ENCODE measurements at places on chromosomes 12 and 14.
A peak's percentile ranks its signal among the peaks of the same experiment; 100 is the strongest.

DNA sequence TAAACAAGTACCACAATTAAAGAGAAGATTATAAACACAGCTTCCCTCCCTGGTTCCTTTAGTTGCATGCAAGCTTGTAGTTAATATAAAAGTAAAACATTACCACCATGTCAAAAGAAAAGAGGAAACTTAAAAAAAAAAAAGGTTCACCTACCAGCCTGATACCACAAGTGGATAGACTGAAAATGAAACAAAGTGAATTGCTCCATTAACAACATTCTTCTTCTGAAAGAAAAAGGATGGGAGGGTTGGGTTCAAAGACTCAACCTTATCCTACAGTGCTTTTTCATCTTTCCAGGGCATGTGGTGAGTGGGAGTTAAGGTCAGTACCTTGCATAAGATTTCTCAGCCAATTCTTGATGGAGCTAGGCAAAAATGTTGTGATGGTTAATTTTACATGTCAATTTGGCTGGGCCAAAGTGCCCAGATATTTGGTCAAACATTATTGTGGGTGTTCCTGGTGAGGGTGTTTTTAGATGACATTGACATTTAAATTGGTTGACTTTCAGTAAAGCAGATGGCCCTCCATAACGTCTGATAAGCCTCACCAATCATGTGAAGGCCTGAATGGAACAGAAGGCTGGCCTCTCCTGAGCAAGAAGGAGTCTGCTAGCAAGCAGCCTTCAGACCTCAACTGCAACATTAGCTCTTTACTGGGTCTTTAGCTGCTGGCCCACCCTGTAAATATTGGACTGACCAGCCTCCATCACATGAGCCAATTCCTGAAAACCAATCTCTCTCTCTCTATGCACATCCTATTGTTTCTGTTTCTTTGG is 28.8 kb downstream of the VCPKMT start:
- no peak for DNase-seq

GRCh38 chr12:93379326-93379980 is 1.7 kb downstream of the NUDT4 start:
- no peak for DNase-seq

DNA sequence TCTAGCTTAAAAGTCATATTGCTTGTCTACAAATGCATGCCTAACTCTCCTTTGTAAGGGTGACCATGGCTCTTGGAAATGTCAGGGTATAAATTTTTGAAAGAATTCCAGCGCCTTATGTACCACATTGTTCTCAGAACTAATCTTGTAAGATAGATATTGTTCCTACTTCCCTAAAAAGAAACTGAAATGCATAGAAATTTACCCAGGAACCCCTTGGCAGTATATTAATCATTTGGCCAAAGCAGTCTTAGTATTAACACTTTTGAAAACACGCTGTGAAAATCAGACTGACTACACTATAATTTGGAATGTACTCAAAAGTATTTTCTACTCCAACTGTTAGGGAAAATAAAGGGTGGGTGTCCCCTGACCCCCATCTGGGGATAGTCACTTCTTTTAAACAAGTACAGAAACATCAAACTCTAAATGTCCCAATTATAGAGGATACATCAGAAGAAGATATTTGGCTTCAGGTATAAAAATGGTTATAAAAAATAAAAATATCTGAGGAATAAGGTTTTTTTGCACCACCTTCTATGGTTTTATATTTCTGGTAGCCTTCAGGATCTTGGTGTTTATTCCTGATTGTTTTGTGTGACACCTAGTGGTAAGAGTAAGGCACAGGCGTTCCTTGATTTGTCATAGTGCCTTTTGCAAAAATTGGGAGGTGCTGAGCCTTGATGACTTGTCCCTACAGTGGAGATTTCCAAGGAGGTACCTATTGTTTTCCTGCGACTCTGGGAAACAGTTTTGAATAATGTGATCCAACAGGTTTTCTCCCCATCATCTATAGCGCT is 2.2 kb upstream of the NFKBIA start:
- DNase-seq = no peak

GRCh38 chr12:62799766-62800406 is 135.1 kb downstream of the PPM1H start:
- DNase-seq = no peak

DNA sequence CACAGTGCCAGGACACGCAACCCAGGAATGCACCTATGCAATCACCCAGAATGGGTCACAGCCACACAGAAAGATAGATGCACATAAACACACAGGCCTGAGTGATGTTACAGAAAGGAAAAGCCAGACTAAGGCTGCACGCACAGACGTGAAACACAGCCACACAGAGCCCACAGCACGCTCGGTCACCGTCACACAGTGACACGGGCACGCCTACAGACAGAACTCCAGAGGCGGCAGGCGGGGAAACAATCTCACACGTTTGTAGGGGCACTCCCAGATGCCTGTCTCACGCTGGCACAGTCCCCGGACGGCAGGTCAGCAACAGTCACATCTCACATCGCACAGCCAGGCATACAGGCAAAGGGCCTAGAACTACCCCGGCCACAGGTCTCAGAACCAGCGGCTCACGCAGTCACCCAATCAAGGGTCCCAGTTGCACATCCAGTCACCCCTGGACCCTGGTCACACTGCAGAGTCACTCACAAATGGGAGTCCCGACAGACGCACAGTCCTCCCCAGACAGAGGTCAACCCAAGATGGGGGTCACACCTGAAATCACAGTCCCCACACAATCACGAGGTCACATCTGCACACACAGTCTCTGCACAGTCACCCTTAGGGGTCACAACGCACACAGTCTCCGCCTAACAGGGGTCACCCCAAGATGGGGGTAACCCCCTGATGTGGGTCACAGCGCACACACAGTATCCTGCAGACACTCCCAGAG is 790 bp downstream of the SSH1 start:
- peak; percentile 74 for DNase-seq

DNA sequence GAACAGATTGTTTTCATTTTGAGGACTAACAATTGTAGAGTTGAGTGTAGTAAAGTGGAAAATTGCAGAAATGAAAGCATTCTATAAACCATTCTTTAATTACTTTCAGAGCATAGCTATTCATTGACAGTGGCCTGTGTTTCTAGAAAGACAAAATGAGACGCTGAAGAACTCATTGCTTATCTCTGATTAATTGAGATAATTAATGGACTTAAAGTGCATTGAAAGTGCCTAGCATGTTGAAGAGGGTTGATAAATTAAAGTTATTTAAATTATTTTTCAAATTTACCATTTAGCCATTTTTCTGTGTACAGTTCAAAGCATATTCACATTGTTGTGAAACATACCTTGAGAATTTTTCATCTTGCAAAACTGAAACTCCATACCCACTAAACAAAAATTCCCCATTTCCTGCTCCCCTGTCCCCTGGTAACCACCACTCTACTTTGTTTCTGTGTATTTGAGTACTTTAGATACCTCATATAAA is 57.4 kb downstream of the DAAM1 start:
- no peak for DNase-seq

- DNase-seq = no peak
Observed at GRCh38 chr14:61467296-61467695, 145.9 kb downstream of the PRKCH start.

DNA sequence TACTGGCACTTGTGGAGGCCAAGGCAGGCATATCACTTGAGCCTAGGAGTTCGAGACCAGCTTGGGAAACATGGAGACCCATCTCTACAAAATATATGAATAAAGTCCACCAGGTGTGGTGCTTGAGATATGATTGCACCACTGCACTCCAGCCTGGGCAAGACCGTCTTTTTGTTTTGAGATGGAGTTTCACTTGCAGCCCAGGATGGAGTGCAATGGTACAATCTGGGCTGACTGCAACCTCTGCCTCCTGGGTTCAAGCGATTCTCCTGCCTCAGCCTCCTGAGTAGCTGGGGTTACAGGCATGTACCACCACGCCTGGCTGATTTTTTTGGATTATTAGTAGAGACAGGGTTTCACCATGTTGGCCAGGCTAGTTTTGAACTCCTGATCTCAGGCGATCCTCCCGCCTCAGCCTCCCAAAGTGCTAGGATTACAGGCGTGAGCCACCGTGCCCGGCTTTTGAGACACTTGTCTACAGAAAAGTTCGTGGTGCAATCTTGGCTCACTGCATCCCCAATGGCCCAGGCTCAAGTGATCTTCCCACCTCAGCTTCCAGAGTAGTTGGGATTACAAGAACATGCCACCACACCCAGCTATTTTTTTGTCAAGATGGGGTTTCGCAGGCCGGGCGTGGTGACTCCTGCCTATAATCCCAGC is 16.3 kb upstream of the ATP5F1B start:
- DNase-seq = no peak

DNA sequence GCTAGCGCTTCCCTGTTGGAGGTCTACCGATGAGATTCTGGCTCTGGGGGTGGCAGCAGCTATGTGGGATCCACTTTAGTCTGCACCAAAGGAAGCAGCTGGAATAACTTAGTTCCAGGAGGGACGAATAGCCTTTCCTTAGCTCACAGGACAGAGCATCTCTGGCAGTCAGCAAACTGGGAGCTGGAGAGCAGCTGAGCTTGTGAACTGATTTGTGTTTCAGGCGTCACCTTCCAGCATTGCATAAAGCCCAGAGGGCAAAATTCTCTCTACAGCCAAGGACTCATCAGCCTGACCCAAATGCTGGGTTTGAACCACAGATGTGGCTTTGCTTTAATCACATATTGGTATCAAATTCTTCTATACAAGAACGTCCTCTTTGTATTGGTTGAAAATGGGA is 81.9 kb upstream of the PELI2 start:
- no peak for DNase-seq

Data from CD8-positive, alpha-beta memory T cell (primary cell).